ENCODE measurements at places on chromosomes 11 and 22. TPM values are rescaled to one million over a fixed set of nuclear protein-coding genes. Genes with fewer than 3 reads are reported as not detected.

Gene TEAD1
- 0.21 TPM for total RNA-seq

Gene ARHGAP20
- not detected for total RNA-seq

DNA sequence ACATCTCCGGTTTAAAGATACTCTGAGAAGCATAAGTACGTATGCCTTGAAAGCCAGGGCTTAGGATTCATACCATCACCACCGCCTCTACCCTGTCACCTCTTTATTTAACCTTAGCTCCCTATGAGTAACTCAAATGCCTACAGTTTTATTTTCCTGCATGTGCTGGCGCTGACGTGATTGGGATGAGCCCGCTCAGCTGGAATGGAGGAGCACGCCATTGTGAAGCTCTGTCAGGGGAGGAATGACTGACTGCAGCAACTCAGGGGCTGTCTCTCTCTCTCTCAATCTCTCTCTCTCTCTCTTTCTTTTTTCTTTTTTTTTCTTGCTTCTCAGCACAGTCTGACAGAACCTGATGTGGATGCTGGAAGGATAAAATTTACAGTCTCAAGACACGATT lies 12.4 kb downstream of the CAVIN3 start:
- DNase-seq, result no peak

GRCh38 chr11:134861490-134862104 lies 449.6 kb upstream of the B3GAT1 start:
- no peak for DNase-seq

DNA sequence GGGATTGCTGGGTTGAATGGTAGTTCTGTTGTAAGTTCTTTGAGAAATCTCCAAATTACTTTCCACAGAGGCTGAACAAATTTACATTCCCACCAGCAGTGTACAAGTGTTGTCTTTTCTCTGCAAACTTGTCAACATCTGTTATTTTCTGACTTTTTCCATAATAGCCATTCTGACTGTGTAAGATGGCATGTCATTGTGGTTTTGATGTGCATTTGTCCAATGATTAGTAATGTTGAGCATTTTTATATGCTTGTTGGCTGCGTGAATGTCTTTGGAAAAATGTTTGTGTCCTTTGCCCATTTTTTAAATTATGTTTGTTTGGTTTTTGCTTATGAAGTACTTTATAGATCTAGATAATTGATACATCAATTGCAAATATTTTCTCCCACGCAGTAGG lies 1025.0 kb downstream of the JRKL start:
- DNase-seq, result no peak

DNA sequence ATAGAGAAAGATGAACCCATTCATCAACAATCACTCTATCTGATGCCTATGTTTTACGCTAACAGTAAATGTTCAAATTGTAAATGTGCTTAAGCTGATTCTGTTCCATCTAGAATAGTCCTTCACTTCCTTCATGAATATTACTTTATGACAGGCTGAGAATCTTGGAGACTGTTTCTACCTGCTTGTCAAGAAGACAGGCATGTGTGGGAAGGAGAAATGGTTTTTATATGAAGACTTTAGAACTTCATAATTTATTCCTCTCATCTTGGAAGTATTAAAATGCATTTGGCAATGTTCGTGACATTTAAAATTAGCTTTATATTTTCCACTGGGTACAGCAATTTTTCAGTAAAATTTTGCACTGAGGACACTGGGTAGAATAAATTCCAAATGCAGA lies 41.0 kb downstream of the ELMOD1 start:
- DNase-seq, result no peak

DNA sequence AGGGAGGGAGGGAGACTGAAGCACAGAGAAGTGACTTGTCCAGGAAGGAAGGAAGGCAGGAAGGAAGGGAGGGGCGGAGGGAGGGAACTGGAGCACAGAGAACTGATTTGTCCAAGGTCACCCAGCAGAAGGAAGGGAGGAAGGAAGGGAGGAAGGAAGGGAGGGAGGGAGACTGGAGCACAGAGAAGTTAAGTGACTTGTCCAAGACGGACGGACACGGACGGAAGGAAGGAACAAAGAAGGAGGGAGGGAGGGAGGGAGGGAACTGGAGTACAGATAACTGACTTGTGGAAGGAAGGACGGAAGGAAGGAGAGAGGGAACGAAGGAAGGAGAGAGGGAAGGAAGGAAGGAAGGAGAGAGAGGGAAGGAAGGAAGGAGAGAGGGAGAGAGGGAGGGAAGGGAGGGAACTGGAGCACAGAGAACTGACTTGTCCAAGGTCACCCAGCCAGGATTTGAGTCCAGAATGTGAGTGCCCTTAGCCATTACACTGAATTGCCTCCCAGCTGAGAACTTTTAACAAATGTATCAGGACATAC lies 1.5 kb downstream of the SLC35F2 start:
- DNase-seq, result no peak

- no peak for DNase-seq
Observed at GRCh38 chr11:124896821-124897391, 759 bp downstream of the ROBO4 start.

DNA sequence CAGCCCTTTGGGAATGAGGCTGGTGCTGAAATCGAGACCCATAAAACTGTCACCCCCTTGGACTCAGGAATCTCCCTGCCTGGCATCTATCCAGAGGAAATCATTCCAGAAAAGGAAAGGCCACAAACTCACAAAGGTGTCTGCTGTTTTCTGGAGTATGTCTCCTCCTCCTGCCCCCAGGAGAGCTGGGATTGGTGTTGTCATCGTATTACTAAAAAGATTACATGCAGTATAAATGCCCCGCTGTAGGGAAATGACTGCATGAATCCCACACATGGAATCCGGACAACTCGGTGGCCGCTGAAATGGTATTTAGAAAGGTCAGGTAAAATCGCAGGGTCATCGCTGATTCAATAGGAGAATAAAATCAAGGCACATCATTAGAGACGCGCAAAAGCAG lies 18.9 kb upstream of the RFPL3 start:
- no peak for DNase-seq

DNA sequence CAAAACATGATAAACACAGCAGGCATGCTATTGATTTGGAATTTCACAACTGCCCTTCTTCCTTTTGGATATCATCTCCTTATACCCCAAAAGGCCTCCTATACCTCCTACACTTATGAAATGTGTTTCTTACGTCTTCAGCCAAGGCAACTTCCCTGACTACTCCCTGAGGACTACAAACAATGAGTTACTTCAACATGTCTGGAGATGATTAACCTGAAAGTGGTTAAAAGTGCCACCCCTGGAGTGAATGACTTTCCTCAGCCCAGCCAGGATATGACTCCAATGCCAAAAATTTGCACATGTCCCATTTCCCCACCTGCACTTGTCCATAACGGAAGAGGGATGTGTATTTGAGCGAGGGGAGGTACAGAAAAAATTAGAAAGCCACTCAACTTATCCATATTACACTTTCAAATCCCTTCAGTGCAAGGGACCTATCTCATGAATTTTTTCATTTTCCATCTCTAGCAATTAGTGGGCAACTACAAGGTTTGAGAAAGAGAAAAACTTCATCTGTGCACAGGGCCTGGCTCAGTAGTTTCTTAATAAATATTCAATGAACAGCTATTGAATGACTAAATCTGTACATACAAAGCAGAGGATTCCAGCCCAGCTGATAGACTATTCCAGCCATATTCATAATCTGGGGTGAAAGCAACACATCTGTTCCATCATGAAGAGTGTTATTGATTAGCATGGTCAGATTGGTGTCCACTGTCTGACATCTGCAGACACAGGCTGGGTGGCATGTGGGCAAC lies 36.8 kb downstream of the KIRREL3 start:
- no peak for DNase-seq

Gene ANO9
- 37.0 TPM for total RNA-seq

- DNase-seq, result no peak
Observed at GRCh38 chr11:10004526-10005113, 289.4 kb downstream of the SBF2 start.

DNA sequence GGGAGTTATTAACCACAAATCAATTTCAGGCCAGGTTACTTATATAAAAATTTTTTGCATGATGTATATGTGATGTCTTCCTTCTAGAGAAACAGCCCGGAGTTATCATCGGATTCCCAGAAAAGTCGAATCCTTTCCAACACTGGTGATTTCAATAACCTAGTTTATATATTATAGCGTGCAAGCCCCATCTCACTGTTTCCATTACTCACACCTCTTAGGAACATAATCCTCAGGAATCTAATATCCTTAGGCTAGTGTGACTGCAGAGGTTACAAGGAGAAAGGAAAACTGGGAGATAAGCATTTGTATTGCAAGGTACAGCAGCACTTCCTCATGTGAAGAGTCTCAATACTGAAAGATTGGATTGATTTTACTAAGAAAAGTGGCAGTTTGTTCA lies 20.3 kb downstream of the ARHGAP20 start:
- DNase-seq, result no peak

DNA sequence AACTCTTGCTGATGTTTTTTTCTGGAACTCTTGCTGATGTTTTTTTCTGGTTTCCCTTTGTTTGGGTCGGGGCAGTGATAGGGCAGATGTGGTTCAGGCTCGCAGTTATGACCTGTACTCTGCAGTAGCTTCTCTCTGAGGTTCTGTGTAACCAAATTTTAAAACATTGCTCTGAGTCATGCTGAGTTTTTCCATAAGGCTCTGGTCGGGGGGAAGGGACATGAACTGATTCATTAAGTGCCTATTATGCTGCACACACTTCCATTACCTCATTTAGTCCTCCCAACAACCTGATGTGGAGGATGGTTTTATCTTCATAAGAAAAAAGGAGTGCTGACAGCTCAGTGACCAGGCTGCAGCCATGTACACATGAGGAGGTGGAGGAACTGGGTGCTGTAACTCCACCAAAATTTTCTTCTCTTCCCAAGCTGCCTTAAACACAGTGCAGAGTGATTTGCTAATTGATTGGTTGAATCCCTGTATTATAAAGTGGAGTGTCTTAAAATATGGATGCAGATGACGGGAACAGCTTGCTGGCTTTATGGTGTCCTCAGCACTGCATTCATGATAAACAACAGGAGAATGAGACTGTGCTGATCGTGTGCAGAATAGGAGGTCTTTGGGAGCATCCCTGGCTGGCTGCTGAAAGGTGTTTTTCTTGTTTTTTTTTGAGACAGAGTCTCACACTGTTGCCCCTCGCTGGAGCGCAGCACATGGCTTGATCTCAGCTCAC lies 19.1 kb downstream of the TNRC6B start:
- peak; percentile 48 for DNase-seq

All from GM12878 (cell line).